ENCODE measurements at places on chromosomes 3 and 15.

DNA sequence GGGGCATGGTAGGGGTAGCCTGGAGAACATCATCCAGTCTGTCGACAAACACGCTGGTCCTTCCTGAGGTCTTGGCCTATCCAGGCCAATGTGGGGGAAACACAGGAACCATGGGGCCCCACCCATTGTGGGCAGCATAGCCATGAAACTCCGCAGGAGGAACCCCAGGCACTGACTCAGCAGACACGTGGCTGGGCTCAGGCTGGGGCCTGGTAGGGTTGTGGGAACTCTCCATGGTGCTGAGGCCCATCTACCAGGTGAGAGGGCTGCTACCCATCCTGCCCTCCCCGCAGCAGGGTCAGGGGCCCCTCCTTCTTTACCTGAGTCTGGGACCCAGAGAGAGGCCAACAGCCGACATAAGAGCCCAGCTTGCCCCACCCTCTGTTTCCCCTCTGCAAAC lies 22.6 kb upstream of the CACNA2D2 start:
- peak; percentile 31 for DNase-seq

GRCh38 chr15:74995779-74996765 lies 709 bp downstream of the SCAMP5 start:
- no peak for DNase-seq

GRCh38 chr3:120764206-120764605 lies 21.7 kb downstream of the GTF2E1 start:
- no peak for DNase-seq

DNA sequence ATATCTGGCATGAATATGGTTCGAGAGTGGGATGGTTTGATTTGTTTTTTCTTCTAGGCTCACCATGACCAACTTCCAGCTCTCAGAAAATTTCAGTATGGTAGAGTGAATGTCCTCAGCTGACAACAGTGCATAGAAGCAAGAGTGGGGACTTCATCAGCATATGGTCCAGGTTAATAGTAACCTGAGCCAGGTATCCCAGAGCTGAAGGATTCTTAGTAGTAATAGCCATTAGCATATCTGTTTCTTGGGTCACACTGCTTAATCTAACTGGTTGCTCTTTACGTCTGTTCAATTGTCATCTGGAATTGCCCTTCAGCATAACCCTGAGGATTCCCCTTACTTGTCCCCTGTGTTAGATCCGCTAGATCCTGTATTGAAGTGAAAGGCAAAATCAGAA lies 151.8 kb downstream of the GMNC start:
- no peak for DNase-seq

GRCh38 chr3:50259432-50260026 lies 9.4 kb upstream of the SEMA3B start:
- DNase-seq = no peak

DNA sequence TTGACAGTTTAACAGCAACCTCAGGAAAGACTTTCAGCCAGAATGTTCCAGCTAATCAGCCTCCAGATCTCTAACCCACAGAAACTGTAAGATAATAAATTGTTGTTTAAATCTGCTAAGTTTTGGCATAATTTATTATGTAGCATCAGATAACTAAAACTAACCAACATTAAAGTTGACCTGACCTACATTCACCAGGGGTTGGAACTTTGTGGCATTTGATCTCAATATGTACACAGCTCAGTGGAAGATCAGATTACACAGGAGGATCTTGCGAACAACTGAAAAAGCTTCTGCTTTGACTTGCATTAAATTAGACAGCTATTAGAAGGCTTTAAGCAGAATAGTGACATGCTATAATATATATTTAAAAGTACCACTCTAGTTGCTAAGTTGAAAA lies 91.4 kb upstream of the POU1F1 start:
- DNase-seq = no peak

- DNase-seq = no peak
These were observed at the start of gene CD200R1L for GRCh38 chr3:112846764-112847163. TSS of gene CD200R1L (minus strand) at chr3:112846864. CDS start at chr3:112829367, 17,497 bp downstream.

GRCh38 chr3:133853925-133854227 lies 41.8 kb downstream of the RAB6B start:
- DNase-seq = no peak

DNA sequence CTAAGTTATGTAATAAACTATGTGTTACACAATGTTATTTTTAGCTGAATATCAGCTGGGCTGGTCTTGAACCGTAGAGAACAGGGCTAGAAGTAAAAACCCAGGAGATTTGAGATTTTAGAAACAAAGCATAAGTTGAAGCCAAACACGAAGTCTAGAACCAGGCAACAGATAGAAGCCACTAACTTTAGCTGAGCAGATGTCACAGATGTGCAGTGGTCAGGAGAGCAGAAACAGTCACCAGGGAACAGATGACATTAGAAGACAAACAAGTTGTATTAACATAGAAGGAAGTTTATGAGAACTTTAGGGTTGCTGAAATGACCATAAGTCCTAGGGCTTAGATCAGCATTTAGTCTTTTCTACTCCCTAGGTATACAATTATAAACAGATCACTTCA lies 731.0 kb downstream of the ZNF385D start:
- no peak for DNase-seq

- no peak for DNase-seq
These were observed 56.8 kb downstream of the DNAH1 start for GRCh38 chr3:52372822-52373504.

DNA sequence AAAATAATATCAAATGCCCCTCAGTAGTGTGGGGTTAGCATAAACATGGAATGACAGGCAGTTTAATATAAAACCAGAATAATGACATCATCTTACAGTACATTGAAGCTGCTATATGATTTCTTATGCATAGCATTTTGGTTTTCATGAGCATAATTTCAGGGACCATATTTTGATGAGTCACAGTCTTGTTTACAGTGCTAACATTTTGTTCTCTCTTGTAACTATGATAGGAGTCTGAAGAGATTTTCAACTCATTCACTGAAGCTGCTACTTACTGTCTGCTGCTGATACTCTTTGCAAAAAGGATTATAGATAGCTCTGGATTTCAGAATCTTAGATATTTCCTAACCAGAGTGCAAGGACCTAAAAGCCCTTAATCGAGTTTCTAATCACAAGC lies 92.6 kb upstream of the CCDC54 start:
- no peak for DNase-seq

DNA sequence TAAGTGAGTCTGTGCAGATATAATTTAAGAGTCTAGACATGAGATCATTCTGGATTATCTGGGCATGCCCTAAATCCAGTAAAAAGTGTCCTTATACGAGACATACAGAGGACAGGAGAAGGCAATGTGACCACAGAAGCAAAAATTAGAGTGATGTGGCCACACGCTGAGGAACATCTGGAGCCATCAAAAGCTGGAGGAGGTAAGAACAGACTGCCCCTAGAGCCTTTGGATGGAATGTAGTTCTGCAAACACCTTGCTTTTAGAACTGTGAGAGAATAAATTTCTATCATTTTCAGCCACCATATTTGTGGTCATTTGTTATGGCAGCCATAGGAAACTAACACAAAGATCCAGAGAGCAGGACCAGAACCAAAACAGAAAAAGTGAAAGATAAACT lies 41.0 kb downstream of the CD200 start:
- DNase-seq = no peak

DNA sequence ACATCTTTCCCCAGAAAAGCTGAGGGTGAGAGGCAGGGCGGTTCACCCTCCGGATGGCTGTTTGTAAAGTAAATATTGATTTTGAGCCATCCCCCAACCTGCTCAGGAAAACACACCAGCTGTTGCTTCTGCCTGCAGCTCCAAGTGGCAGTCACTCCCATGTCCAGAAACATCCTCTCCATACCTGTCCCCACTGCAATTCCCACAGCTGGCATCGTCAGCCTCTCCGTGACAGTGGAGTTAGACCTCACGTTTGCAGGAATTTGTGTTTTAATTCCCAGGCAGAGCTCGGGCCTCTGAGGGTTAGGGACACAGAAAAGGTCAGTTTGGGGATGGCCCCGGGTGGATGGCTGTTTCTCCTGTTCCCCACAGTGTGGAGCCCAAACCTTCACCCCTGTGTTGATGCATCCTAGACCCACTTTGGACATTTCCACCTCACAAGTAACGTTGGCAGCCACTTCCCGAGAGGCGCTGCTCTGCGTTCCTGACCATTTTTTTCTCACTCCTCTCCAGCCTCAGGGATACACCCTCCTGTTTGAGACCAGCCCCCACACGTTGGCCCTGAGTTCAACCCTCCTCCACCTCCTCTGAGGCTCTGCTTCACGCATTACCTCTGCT lies 11.8 kb upstream of the FAM174B start:
- DNase-seq = no peak

- DNase-seq = no peak
These were observed 159.9 kb downstream of the NSMCE3 start for GRCh38 chr15:29109762-29110161.

DNA sequence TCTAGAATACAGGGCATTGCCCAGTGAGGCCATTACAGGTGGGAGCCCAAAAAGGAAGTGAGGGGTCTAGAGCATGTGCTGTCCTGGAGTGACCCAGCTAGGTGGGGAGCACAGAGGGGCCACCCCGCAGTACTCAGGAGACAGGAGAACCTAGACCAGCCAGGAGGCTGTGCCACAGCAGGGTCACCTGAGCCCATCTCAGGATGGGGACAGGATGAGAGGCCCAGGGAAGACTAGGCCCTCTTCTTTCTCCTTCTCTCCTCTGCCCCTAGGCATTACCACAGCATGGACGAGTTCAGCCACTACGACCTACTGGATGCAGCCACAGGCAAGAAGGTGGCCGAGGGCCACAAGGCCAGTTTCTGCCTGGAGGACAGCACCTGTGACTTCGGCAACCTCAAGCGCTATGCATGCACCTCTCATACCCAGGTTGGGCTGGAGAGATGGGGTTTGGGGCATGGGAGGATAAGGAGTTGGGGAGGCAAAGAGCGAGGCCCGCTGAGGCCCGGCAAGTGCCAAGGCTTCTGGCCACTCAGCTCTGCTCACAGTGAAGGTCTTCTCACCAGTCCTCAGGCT lies 20.6 kb downstream of the LOXL1 start:
- DNase-seq = no peak

DNA sequence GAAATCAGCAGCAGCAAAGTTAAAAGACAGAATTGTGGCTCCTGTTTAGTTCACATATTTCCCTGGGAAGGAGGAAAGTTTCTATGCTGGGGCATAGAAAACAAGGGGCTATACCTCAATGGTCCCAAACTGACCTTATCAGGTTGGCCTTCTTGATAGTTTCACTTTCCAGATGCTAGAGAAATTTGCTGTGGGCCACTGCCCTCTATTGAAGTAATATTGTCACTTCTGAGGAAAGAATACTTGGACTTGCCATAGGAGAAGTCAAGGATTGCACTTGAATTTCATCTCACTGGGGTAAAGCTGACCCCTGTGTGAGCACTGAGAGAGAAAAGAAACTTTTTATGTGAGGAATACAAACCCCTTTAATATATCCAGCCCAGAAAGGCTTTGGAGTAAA lies 49.3 kb upstream of the XCR1 start:
- no peak for DNase-seq

DNA sequence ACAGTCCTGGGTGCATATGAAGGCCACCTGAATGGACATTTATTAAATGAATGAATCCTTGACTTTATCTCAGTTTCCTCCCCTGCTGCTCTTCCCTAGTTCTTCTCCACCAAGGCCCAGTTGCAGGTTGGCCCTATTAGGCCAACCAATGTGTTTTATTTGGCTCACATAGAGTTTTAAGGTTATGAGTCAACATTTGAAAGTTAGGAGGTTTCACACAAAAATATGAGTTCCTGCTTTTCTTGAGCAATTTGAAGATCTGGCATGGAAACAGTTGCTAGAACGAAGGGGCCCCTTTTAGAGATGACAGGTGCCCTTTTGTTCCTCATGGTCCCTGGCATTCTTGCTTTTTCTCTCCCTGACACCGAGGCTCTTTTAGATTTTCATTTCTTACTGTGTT lies 83.0 kb upstream of the PDZRN3 start:
- no peak for DNase-seq

GRCh38 chr3:103977417-103977816 lies 1389.3 kb upstream of the ALCAM start:
- no peak for DNase-seq
